ENCODE measurements at places on chromosomes 4 and X.

GRCh38 chr4:38837849-38838248, 18.8 kb downstream of the TLR6 start:
- no peak for DNase-seq

DNA sequence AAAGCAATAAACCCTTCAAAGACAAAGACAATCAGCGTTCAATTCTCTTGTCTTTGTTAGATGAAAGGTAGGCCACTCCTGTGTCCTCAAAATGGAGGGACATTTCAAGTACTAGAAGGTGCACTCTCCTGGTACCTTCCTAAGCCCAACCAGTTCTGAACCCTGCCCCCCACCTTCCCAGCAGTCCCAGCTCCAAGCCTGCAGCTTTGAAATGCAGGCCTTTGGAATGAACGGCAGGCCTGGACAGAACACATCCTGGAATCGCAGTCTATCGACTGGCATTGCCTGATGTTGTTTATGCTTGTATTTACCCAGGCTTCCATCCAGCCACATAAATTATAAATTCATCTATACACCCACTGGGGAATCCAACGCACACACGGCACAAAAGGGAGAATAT, 47.4 kb downstream of the RASGEF1B start:
- no peak for DNase-seq

- no peak for DNase-seq
These were observed 37.5 kb upstream of the STK26 start for GRCh38 chrX:131985526-131986049.

GRCh38 chr4:10773656-10774055, 89.1 kb upstream of the CLNK start:
- no peak for DNase-seq

DNA sequence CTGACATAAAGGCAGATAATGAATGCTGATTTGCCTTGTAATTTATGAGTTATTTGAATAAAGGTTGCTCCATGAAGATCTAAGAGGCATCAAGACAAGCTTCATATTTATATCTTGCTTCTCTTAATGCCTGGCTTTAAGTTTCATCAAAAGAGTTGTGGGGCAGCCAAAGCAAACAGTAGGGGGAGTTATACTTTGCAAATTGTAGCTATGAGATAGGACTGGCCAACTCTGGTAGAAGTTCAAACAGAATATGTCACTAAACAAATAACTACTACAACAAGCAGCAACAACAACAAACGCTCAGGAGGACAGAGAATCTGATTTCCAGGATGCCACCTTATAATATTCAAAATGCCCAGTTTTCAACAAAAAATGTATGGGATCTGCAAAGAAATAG, 69.1 kb upstream of the PLAC1 start:
- no peak for DNase-seq

DNA sequence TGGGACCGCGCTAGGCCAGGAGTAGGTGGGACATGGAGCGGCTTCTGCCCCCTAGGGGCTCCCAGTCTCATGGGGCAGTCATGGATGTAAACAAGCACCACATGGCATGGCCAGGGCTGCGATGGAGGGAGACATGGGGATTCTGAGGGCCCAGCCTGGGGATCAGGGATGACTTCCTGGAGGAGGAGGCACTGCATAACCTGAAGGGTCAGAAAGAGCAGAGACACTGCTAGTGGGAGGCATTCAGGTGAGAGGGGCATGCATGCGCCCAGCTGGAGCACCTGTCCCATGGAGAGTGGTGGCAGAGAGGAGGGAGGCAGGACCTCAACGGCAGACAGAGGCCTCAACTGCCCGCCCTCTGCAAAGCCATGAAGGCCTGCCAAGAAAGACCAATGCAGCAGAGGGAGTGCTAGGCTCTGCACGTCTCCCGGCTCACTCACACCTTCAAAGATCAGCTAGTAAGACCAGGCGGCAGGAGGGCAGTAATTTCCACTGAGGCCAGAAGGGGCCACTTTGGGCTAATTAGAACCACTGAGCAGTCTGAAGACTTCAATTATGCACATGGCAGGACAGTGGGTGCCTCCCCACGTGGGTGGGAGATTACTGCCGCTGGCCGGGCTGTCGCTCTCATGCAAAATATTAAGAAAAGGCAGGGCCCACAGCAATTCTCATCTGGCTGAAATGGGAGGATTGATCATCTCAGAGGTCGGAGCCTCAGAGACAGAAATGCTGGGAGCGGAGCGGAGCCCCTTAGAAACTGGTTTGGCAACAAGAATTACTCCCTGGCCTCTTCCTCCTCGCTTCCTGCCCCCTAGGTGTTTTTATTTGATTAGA, 69.6 kb downstream of the PPP2R2C start:
- DNase-seq: no peak

- DNase-seq: no peak
These were observed 9.3 kb upstream of the OTC start for GRCh38 chrX:38342853-38343778.

DNA sequence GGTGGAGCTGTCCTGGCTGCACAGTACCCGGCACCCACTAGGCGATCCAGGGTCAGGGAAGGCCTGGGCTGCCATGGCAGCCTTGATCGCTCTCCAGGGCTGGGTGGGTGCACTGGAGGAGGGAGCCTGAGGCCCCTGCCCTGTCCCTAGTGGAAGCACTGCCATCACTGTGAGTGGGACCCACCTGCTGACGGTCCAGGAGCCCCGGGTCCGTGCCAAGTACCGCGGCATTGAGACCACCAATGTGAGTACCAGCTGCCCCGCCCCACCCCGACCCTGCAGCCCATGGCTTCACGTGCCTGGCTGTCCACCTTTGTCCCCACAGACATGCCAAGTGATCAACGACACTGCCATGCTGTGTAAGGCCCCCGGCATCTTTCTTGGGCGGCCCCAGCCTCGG, 8.8 kb downstream of the PLXNA3 start:
- no peak for DNase-seq

DNA sequence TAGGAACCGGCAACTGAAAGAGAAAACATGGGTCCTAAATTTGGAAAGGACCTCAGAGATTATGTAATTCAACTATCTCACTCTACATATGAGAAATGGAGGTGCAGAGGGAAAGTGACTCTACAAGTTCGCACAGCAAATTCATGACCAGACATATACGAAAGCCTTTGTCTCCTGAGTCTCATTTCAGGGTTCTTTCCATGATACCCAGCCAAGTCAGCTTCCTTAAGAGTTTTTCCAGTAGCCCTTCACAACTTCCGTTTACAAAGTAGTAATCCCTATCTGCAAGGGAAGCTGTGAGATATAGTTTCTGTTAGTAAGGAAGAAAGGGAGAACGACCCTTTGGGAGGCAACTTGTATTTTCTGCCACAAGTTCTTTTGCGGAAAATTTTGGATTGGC, 110.6 kb downstream of the TEX13A start:
- DNase-seq: no peak

GRCh38 chr4:2357821-2358745, 60.4 kb downstream of the ZFYVE28 start:
- DNase-seq: no peak

DNA sequence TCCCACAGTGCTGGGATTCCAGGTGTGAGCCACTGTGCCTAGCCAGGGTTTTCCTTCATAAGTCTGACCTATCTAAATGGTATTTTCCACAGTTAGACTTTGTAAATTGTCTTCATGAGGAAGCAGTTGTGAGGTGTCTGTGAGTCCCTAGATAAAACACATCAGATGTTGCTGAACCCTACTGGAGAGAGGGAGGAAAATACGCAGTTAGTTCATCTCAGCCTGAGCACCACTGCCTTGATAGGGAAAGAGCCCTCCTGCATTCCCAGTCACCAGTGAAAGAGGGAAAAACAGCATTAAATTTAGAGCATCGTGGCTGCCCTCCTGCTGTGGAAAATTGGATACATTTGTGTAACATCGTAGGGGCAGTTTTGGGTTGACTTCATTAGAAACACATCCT, 31.7 kb upstream of the CLDN34 start:
- DNase-seq: no peak

DNA sequence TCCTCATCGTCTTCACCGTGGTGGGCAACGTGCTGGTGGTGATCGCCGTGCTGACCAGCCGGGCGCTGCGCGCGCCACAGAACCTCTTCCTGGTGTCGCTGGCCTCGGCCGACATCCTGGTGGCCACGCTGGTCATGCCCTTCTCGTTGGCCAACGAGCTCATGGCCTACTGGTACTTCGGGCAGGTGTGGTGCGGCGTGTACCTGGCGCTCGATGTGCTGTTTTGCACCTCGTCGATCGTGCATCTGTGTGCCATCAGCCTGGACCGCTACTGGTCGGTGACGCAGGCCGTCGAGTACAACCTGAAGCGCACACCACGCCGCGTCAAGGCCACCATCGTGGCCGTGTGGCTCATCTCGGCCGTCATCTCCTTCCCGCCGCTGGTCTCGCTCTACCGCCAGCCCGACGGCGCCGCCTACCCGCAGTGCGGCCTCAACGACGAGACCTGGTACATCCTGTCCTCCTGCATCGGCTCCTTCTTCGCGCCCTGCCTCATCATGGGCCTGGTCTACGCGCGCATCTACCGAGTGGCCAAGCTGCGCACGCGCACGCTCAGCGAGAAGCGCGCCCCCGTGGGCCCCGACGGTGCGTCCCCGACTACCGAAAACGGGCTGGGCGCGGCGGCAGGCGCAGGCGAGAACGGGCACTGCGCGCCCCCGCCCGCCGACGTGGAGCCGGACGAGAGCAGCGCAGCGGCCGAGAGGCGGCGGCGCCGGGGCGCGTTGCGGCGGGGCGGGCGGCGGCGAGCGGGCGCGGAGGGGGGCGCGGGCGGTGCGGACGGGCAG, 792 bp downstream of the ADRA2C start:
- no peak for DNase-seq

DNA sequence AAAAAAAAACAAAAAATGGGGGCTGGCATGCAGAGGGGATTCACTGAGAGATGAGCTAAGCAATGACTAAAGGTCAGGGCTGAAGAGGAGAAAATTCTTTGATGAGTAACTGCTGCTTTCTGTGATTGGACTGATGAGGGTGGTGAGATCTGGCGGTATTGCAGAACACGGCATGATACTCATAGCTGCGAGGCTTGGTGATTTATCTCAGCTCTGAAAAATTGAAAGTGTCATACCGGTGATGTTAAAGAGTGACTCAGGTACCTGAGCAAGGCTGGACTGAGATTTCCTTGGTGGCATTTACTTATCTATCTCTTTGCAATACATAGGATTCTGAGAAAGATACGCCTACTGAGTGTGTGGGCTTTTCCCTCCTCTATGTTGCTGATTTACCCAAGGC, 204.1 kb upstream of the DDX53 start:
- no peak for DNase-seq

- no peak for DNase-seq
These were observed 459.6 kb downstream of the AFF2 start for GRCh38 chrX:148960060-148960459.

GRCh38 chr4:102091656-102092055, 253.6 kb downstream of the SLC39A8 start:
- no peak for DNase-seq

DNA sequence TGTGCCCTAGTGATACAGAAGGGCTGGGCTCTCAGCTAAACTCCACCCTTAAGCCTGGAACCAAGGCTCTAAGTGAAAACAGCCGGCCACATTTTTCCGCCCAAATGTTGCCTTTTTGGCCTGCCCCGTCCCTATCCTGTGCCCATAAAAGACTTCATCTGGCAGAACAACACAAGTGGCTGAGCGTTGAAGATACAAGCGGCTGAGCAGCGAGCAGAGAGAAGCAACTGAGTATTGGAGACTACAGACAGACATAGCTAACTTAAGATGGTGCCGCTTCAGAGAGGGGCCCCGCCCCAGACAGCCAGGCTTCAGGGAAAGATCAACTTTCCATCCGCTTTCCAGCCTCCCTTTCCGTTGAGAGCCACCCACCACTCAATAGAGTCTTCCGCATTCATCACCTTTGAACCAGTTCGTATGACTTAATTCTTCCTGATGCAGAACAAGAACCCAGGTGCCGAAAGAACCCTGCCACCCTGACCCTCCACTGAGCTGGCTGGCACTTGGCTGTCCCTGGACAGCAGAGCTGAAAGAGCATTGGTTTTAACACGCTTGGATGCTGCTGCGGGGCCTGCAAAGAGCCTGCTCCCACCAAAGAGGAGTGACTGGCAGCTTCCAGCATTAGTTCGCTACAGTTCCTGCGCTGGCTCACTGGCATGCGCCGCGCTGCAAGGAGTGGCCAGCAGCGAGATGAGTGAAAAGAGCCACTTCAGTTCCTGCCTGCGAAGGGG, 853.2 kb upstream of the INTU start:
- no peak for DNase-seq

DNA sequence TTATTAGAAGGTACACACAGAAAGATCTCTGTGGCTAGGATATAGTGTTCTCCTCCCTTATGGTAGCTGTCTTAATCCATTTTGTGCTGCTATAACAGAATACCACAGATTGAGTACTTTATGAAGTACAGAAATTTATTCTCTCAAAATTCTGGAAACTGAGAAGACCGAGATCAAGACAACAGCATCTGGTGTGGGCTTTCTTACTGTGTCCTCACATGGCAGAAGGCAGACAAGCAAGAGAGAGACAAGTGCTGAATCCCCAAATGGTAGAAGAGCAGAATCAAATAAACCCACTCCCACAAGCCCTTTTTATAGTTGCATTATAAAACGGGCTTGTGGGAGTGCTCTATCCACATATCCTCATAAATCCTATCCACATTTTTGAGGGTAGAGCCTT, 373.1 kb downstream of the GABRG1 start:
- no peak for DNase-seq

GRCh38 chr4:86640469-86640868, 46.4 kb downstream of the PTPN13 start:
- no peak for DNase-seq

- DNase-seq: no peak
These were observed 1.0 kb downstream of the SLBP start for GRCh38 chr4:1711055-1711570.

GRCh38 chrX:23052324-23052723, 52.6 kb downstream of the DDX53 start:
- DNase-seq: no peak

DNA sequence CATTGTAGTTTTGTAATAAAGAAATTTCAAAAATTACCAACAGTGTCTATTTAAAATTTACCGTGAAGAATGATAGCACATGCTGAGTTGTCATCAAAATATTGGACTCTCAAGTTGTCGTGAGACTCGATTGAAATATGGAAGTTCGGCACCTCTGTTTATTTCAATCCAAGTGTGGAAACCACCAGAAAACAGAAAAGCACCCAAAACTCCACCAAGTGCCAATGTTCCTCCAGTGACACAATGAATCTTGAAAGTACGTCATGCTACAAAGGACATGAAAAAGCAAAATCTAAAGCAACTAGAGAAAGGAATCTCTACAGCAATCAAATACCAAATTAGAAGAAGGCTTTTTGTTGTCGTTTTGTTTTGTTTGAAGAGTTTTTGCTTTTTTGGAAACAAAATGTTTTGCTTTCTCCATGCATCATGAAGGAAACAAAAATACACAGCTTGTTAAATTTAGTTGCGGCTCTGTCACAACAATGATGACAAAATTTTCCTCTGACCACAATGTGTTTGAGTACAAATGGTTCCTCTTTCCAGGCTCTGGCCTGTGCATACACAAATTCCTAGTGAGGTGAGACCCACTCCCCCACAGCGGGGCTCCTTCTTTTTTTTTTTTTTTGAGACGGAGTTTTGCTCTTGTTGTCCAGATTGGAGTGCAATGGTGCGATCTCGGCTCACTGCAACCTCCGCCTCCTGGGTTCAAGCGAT, 9.6 kb upstream of the IL13RA1 start:
- no peak for DNase-seq

GRCh38 chr4:144451766-144452450, 194.0 kb upstream of the HHIP start:
- DNase-seq: no peak
